Stimulated activated CD8-positive, alpha-beta memory T cell treated with anti-CD3 and anti-CD28 coated beads, Interleukin-7, amount 100 ng/mL, for 1 hour (primary cell): ENCODE measurements at places on chromosomes 7 and 10.

DNA sequence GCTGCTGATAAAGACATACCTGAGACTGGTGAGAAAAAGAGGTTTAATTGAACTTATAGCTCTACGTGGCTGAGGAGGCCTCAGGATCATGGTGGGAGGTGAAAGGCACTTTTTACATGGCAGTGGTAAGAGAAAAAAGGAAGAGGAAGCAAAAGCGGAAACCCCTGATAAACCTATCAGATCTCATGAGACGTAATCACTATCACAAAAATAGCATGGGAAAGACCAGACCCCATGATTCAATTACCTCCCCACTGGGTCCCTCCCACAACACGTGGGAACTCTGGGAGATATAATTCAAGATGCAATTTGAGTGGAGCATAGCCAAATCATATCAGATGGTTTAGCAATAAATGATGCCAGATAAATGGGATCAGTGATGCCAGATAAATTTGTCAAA, 892.0 kb upstream of the CELF2 start:
- no peak for DNase-seq

- DNase-seq: no peak
Measured at GRCh38 chr10:3484306-3485056, 300.5 kb downstream of the KLF6 start.

DNA sequence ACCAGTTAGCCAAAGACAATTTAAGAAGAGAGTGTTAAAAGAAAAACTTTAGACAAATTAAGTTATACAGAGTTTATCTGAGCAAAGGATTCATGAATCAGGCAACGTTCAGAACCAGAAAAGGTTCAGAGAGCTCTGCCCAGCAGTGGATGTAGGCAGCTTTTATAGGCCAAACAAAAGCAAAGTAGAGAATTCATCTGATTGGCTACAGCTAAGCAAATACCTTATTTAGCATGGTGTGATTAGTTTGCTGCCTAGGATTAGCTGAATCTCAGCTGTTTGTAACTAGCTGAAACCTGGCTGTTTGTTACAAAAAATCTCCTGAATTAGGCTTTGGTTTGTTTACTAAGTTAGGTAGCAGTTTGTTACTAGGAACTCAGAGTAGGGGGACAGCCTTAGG, 66.0 kb downstream of the SLC25A40 start:
- no peak for DNase-seq

DNA sequence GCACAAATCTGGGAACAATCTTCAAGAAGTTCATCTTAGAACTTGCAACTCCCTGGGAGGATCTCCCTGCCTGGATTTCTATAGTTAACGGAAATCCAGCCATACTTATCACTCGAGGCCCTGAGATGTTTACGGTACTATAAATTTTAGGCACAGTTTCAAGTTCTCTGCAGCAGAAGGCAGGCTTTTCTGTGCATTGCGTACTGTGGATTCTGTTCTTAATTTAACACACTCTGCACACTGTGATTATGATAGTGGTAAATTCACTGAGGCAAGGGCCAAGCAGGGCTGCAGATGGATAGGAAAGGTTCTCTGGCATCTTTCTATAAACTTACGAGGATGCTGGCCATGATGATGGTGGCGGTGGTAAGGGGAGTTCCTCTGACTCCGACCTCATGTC, 10.6 kb downstream of the INHBA start:
- no peak for DNase-seq

DNA sequence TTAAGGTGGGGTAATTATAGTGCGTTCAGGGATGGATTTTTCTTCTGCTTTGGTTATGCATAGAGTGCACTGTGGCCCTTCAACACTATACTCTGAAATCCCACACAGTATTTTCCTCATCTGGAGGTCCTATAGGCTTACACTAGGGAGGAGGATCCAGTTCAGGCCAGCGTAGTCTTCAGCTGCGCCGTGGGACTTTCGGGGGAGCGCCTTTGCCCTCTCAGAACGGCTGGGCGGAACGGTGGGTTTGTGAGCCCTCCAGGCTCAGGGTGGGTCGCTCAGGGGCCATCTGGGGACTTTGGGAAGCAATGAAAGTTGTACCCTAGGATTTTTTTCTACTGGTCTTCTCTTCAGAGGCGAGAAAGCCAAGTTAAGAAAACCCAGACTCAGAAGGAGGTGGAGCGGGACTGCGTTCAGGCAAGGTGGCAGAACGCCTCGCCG, 652 bp upstream of the VPS26A start:
- DNase-seq: no peak

GRCh38 chr7:41822259-41822817, 119.4 kb upstream of the INHBA start:
- DNase-seq: no peak
